ENCODE measurements at places on chromosomes 11 and 22.

DNA sequence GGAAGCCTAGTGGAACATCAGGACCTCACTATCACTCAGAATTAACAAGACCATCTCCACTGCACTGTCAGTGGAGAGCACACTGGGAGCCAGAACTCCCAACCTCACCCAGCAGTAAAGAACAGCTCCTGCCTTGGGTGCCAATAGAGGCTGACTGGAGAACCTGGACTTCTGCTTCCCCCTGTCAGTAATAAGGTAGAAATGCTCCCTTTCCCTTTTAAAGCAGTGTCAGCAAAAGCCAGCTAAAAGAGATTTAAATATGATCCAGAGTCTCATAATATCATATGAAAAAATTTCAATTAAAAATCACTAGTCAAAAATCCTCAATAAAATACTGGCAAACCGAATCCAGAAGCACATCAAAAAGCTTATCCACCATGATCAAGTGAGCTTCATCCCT is 82.8 kb downstream of the SPATA19 start:
- no peak for DNase-seq

- DNase-seq: no peak
Observed at GRCh38 chr22:47345025-47345424, 582.6 kb downstream of the TBC1D22A start.

DNA sequence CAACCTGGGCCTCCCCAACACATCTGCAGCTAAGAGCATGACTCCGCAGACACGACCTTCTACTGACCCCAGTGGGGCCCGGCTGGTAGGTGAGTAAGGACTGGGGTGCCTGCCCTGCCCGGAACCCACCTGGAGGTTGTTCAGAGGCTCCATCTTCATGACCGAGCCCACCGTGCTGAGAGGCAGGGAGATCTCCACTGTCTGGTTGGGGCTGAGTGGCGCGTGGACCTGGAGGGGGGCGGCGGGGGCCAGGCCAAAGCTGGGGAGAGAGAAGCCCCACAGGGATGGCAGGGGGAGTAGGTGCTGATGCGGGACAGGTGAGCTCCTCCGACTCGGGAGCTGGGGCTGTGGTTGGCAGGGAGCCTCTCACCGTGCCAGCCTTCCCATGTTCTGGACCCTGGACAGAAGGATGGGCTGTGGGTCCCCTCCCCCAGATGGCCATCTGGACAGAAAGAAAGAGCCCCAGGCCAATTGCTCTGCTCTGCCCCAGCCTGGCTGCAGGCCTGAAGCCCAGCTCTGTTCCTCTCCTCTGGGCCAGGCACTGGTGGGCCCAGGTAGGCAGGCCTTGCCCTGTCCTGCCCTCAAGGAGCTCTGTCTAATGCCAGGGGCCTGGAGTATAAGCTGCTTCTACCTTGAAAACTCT is 16.3 kb upstream of the RASL10A start:
- no peak for DNase-seq

- DNase-seq: no peak
Observed at GRCh38 chr11:115222863-115223530, 281.2 kb downstream of the CADM1 start.

- no peak for DNase-seq
Observed at GRCh38 chr22:36938028-36938425, 24.6 kb downstream of the CSF2RB start.

DNA sequence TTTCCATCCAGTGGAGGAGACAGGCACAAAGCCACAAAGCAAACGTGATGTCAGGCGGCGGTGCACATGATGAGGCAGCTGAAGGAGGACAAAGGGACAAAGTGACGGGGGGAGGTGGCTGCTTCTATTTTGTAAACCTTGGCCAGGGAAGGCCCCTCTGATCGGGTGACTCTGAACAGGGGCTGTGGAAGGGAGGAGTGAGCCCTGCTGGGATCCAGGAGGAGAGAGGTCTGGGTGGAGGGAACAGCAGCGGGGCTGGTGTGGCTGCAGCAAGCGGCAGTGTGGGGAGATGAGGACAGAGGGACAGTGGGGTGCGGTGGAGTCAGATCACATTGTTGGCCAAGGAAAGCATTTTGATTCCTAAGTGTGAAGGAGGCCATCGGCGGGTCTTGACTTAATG is 36.7 kb downstream of the SHISAL1 start:
- DNase-seq: no peak

DNA sequence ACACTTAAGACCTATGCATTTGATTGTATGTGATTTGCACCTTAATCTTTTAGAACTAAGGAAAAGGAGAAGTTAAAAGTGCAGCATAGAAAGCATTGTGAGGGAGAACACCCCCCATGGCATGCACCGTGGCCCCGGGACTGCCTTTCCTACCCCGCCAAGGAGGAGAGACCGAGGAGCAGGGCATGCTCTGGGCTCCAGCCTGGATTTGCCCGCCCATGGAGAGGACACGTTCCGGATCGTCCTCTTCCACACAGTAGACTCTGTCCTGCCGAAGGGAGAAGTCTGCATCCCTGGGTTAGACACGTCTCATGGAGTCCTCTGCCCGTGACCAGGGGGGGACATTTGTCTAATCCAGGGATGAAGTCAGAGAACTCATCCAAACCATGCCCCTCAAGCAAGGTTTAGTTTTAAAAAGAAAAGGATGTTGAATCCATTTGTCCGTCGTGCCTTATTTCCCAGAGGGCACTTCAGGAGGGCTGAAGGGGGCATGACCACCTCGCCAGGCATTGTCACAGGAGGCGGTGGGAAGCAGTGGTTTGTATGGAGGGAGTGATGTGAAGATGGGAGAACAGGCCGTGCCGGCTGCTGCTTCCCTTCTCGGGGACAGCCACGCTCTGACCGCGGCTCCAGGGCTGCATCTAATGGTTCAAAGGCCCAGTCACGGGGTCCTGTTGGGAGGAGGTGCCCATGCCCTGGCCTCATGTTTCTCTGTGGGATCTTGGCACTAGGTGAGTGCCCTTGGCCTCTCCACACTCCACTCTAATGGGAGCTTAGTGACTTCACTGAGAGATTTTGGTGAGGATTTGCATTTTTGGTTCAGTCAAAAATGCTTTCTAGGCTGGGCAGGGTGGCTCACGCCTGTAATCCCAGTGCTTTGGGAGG is 66.2 kb upstream of the GAL start:
- DNase-seq: no peak

DNA sequence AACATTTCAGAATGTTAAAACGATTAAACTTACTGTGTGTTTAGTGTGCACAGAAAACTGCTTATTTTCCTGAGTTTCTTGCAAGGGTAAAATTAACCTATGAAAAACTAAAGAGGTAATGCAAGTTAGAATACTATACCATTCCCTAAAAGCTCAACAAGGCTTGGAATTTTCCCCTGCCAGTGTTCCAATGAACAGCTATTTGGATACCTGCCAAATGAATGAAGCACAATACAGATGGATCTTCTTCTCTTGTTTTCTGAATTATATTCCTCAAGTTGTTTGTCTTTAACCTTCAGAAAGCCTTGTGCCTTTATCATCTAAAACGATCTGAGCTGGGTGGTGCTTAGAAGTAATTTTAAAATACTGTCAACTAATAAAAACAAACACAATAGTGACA is 204.5 kb downstream of the LRRC4C start:
- DNase-seq: no peak

DNA sequence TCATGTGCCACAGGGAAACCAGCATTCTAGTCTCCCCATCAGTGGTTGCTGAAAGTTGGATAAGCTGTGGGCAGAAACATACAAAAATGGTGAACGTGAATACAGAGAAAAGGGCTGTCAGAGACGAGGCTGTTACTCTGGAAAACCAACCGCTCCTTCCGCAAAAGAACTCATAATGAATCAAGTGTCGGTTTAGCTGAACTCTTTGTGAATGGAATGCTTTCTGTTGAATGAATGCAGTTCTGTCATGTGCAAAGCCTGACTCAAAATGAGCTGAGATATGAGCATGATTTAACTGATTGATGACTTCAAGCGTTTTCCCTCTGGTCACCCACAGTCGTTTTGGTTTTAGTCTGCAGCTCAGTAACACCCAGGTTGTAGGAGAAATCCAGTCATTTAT is 298.3 kb downstream of the ETS1 start:
- DNase-seq: no peak

DNA sequence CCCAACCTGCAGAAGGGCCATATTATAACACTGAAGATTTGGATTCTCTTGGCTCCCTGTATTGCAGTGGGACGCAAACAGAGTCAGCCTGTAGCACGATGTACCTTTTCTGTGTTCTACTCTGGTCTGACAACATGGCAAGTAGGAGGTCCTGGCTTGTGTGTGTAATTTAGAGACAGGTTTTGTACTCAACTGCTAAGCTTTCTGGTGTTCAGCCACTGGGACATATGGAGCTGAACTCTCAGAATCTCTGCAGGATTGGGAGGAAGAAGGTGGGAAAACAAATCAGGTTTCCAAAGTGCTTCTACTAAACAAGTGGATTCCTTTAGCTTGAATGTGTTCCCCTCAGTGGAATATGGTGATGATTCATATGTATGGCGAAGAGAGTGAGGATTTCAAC is 192.5 kb upstream of the MTMR2 start:
- DNase-seq: no peak

DNA sequence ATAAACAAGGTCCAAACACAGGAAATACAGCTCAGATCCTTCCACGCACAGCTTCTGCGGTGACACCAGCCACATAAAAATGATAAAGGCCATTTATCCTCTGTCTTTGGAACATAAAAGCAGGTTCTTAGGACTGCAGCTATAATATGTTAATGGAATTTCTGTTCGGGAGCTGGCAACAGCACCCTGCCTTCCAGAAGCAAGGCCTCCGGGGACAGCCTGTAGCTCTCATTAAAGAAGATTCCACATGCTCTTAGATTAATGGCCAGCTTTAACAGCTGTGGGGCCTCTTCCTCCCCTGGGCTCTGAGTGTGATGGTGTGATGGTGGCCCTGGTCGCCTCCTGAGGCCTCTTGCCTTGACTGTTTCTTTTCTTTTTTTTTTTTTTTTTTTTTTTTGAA is 137.3 kb downstream of the CACNA1I start:
- peak; percentile 24 for DNase-seq

GRCh38 chr11:94749369-94749768 is 18.8 kb upstream of the AMOTL1 start:
- no peak for DNase-seq

- no peak for DNase-seq
Observed at GRCh38 chr22:39238966-39239505, 5.7 kb downstream of the PDGFB start.

- DNase-seq: no peak
Observed at GRCh38 chr11:74030723-74031676, 22.1 kb upstream of the UCP3 start.

- DNase-seq: no peak
Observed at GRCh38 chr11:30956751-30957150, 370.6 kb upstream of the MPPED2 start.
